Left lobe of liver (tissue), 2 donors: ENCODE measurements at places on chromosomes 16 and 17. TPM values are rescaled to one million over a fixed set of nuclear protein-coding genes. Genes with fewer than 3 reads are reported as not detected.

NACA2 gene
- total RNA-seq: not detected

KCNAB3 gene
- total RNA-seq: 1.3 TPM

GRCh38 chr17:10114931-10115535 lies 83.4 kb downstream of the GAS7 start:
- DNase-seq: peak; percentile 59

- DNase-seq: peak; percentile 73
Measured at GRCh38 chr17:39617446-39618245, 9.1 kb upstream of the PPP1R1B start.

GRCh38 chr17:49121696-49122292 lies 10.8 kb upstream of the B4GALNT2 start:
- no peak for DNase-seq
